ENCODE measurements at places on chromosomes 7 and 10.

- DNase-seq, result no peak
These were observed 282.7 kb downstream of the HTR7 start for GRCh38 chr10:90575125-90575524.

DNA sequence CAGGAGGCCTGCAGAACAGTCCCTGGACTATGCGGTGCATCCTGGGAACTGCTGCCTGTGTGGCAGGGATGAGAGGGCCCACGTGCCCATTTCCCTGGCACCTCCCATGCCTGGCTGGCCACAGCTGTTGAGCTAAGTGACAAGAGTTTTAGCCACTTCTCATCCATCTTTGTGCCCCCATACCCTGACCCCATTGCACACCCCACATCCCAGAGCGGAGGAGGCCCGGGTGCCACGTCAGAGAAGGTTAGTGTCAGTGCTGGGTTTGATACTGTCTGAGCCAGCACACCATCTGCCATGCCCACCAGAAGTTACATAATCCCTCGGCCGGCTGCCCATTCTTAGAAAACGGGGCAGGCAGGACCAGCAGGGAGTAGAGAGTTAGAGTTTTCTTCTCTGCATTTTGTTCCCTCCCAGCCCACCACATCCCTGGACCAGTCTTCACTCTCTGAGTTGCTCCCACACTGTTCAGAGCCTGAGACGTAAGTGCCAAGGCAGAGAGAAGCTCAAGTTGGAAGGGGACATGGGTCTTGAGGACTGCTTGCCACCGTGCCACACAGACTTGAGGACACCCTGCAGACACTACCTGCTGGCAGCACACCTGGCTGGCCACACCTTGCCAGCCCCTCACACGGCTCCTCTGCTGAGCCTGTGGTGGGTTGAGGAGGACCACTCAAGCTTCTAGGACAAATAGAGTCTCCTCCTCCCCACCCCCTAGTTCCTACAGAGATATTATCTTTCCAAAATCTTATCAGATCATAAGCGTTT lies 13.1 kb downstream of the UNC5B start:
- DNase-seq, result no peak

GRCh38 chr10:128047351-128047750 lies 78.9 kb downstream of the MKI67 start:
- no peak for DNase-seq

- DNase-seq, result no peak
These were observed 73.0 kb downstream of the ZRANB1 start for GRCh38 chr10:125014836-125015355.

DNA sequence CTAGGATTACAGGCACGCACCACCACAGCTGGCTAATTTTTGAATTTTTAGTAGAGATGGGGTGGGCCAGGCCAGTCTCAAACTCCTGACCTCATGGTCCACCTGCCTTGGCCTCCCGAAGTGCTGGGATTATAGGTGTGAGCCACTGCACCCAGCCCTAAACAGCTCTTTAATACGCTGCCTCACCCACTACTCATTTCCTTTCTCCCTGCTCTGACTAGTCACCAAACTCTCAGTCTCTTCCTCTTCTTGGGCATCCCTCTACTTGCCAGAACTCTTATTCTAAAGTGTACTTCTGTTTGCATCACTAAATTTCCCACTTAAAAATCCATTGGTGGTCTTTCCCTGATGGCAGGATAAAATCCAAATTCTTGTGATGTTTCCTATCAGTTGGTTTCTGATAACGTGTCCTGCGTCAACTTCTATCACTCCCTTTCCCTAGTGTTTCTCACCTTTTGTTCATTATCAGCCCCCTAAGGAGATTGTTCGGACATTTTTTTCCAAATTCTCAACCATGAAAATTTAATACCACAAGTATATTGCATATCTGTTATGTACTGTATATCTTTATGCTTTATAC lies 124.7 kb downstream of the CUBN start:
- DNase-seq, result no peak

DNA sequence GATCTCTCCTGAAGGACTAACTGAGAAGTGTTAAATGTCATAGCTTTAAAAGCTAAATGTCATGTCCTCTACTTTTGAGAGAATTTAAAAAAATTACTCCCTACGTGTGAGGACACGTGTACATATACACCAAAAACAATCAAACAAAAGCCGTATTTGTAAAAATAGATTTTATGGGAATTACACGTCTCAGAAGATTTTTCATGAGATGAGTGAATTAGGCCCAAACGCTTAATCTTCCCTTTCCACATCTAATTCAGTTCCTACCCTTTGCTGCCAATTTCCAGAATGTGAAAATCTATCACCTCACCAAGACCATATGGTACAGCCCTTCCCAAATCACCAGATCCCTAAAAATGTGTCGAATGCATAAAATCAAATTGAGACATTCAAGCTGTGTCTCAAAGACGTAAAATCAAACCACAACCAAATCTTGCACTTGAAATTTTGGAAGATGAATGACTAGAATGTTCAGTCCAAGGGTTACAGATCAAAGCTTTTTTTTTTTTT lies 1.0 kb upstream of the CTTNBP2 start:
- DNase-seq, result no peak

DNA sequence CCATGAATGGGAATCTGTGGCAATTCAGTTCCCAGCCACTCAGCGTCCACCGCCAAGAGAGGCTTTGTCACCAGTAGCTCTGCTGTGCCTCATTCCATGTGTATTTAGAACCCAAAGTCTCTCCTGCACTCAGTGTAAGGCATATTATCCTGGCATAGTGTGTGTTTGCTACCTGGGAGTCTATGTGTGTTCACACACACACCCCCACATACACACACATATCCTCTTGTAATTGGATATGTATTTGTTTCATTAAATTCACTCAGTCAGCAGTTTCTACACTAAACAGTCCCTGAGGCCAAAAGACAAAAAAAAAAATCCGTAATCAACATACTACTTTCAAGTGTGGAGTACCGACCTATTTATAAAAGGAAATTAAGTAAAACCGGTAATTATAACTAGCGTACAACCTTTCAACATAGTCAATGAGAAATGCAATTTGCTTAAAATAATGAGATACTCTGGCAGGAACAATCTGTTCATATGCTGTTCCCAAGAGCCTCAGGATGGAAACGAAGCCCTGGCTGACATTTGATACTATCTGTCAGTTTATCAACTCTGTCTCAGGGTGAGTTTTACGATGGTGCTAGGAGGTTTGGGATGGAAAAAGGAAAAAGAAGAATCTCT lies 425.8 kb upstream of the CELF2 start:
- no peak for DNase-seq

GRCh38 chr10:13074563-13075451 lies 25.2 kb upstream of the OPTN start:
- DNase-seq, result peak; percentile 56

Measured in fibroblast of skin of right biceps (primary cell).